Stimulated activated CD8-positive, alpha-beta memory T cell treated with anti-CD3 and anti-CD28 coated beads, Interleukin-12 subunit alpha, Interleukin-12 subunit beta, amount 100 ng/mL, for 1 hour (primary cell): ENCODE measurements at places on chromosomes 7 and 10.

DNA sequence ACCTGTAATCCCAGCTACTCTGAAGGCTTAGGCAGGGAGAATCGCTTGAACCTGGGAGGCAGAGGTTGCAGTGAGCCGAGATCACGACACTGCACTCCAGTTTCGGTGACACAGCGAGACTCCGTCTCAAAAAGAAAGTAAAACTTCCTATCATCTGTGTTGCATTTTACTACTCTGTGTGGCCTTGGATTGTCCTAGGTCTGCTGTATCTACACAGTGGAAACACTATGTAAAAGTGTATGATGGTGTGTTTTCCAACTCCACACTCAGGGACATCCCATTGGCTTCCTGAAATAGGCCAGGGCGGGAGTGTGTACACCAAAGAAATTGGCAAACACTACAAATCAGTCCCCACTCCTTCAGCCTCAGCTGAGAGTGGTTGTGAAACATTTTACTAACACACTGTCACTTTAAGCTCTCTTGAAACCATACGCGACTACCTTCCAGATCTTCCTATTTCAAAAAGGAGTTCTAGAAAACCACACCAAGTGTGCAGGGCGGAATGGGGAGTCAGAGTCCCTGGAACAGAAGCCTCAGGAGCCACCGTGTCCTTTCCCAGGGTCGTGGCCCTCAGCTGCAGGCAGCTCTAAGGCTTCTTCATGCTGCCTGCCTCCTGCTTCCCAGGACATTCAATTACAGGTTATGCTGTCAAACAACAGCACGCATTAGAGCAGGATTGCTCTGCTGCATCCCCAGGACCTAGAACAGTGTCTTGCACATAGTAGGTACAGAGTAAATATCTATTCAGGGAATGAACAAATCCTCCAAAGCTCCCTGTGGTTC, 275.4 kb downstream of the PARD3 start:
- no peak for DNase-seq

DNA sequence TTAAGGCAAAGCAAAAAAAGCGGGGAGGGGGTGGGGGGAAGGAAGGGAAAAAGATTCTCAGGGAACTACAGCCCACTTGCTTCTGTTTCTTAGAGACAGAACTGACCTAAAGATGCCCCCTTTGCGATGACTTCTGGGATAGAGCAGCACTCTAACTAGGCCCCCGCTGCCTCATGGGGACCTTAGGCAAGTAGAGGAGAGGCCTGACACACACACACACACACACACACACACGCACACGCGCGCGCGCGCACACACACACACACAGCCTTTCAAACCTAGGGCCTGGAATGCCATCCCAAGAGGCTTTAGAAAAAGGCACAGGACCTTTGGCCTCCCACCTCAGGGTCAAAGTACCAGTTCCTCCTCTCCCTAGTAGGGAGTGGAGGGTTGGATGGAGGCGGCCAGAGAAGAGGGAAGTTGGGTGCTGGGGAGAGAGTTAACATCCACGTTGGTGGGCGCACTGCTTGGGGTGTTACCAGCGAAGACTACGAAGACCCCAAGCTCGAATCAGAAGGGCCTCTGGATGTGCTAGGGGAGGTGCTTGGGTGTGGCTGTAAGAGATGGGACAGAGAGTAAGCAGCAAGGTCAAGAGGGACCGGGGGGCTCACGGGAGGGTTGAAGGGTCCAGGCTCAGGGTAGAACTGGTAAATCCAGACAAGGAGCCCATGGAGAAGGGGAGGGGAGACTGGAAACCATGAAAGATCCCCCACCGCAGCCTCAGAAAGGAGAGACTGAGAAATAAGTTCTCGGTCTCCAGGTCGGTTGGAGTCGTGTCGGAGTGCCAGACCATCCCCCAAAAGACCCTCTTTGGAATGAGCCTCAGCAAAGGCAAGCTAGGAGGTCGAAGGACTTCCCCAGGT, 1.2 kb upstream of the COL1A2 start:
- no peak for DNase-seq

DNA sequence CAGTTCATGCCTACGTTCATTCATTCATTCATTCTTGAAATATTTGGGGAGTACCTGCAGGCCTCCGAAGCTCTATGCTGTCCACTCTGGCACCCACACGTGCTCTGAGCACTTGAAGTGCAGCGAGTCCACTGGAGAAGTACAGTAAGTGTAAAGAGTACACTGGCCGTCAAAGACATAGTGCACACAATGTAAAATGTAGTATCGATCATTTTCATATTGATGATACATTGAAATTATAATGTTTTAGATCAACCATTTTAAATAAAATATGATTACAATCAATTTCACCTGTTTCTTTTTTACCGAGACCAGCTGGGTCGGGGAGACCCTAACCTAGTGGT, 37.0 kb upstream of the PURB start:
- DNase-seq, result no peak

DNA sequence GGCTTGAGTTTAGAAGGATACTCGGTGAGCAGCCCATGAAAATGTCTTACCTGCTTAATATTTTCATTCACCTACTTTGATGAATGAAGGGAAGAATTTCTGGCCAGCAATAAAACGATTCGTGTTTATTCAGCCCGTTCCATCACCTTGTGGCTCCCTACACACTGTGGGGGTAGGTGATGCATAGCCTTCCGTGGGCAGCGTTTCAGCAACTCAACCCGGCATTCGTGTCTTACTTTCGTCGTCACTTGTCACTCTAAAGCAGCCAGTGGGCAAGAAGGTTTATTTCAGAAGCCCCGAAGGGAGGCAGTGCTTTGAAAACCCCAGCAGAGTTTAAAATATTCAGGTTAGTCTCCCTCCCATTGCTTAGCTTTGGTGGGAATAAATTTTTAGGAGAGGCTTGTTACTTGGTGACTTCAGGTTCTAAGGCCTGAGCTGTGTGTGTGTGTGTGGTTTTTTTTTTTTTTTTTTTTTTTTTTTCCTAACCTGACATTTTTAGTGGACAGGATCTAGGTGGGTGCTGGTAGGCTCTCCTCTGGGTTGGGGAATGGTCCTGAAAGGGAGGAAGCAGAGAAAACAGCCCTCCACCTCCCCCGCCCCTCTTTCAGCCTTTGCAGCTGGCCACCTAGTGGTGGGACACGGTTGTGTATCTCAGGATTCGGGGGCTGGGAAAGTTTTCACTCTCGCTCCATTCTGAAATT, 1.8 kb downstream of the GRK5 start:
- DNase-seq, result peak; percentile 44

DNA sequence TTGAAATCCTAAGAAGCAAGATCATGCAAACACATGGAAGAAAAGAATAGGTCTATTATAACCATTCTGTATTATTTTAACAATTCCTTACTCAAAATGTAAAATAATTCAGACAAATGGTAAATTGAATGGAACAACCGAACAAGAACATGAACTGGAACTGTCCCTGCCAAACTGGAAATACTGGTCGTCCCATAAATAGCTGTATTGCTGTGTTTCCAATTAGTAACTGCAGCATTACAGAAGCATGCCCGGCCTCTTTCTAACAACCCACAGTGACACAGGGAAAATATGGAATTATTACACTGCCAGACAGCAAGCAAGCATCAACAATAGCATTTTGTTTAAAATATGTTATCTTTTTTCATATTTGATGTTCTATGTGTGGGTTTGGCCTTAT, 1138.5 kb upstream of the PHF14 start:
- DNase-seq, result no peak

GRCh38 chr7:85018498-85018897, 168.4 kb downstream of the SEMA3D start:
- no peak for DNase-seq

DNA sequence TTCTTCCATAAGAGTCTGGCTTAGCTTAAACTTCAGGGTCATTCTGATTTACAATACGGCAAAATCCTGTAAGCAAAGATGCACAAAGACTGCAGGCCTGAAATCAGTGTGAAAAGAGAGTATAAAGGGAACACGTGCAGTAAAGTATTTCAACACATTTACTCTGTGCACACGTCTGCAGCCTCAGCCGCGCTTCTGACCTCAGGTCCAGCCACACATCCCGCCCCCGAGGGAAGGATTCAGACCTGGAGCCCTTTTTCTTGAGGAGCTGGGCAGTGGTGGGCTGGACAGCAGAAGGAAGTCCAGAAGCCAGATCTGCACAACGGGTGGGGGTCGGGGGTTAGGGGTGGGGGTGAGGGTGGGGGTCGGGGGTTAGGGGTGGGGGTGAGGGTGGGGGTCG, 58.9 kb upstream of the FAM20C start:
- no peak for DNase-seq

DNA sequence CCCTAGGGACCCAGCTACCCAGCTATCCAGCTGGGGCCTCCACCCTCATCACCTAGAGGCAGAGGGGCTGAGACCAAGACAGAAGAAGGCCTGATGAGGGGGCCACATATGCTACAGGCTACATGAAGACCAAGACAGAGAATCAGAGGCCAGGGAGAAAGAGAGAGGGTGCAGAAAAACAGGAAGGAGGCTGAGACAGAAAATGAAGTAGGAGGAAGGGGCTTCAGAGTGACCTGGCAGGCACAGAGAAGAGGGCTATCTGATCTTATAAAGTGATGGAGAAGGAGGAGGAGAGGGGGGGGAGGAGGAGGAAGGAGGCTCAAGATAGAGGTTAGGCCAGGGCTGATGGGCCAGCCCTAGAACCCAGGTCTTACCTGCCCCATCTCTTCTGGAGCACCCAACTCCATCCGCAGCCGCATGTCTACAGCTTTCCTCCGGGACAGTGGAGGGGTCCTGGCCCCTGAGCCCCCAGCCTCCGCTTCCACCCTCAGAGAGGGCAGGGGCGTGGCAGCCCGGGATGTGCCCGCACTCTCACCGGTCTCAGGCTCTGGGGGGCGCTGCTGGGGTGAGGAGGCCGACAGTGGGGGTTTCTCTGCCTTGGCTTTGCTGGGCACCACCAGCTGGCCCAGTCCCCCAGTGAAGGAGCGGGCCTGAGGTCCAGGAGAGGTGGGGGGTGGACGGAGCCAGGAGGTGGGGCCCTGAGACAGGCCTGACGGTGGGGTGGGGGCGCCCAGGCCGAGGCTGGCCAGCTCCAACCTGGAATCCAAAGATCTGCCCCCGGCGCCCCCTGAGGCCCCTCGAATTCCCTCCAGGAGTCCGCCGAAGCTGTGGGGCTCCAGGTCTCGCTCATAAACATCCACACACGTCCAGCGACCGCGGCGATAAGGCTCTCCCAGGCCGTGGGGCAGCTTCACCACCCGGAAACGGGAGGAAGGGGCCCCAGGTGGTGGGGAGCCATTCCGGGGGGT, 1.8 kb downstream of the TSC22D4 start:
- DNase-seq, result no peak

DNA sequence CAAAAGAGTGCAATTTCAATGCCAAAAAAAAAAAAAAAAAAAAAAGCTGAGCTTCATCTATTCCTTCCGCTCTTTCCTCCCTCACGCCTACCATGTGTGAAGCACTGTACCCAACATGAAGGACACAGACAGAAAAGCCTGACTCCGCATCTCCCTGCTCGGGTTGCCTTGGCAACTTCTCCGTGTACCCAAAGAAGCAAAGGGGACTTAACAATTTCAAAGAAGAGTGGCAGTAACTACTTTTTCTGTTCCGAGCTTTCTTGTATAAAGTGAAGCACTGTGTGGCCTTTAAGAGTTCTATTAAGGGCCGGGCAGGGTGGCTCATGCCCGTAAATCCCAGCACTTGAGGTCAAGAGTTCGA, 177.7 kb downstream of the PRKCQ start:
- no peak for DNase-seq

GRCh38 chr7:140928491-140929309, 4.0 kb upstream of the BRAF start:
- DNase-seq, result no peak

GRCh38 chr7:139068544-139069399, 32.9 kb upstream of the ZC3HAV1L start:
- no peak for DNase-seq

- no peak for DNase-seq
Observed at GRCh38 chr10:52762088-52762487, 10.5 kb downstream of the MBL2 start.

DNA sequence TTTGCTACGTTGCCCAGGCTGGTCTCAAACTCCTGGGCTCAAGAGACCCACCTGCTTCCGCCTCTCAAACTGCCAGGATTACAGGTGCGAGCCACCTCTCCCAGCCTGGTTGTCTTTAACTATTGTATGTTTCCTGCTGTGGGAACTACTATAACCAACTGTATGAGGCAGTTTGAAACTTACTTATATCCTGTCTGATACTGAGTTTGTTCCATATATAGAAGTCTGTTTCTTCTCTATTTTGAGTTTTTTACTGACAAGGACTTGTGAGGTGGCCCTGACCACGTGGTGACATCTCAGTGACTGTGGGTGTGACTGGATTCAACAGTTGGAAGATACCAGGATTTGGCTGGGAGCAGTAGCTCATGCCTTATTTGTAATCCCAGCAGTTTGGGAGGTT, 14.2 kb downstream of the FBH1 start:
- DNase-seq, result no peak

- peak; percentile 53 for DNase-seq
Observed at GRCh38 chr7:44587843-44588711, 6.0 kb upstream of the TMED4 start.

DNA sequence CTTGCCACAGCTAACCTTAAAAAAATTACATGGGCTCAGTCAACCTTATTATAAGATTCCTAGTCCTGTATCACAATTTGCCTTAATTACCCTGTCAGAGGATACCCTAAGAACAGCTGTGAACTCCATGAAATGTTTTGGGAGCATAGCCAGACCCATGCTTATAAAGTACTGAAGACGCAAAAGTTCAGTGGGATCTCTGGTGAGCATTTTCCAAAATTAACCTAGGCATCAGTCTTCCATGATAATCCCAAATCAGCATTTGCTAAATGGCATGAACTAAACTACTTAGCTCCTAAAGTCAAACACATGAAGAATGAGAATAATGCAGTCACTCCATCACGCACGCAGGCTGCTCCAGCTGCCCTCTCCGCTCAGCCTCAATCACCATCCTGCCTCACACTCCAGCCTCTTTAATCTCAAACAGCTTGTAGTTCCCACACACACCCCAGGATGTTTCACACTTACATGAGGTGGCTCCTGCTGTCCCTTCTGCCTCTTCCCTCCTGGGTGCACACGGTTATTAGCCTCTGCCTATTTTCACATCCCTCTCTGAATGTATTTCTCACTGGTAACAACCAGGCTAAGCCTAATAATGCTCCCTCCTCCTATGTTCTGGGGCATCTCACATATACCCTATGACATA, 15.3 kb downstream of the IGF2BP3 start:
- no peak for DNase-seq

GRCh38 chr7:155972247-155972646, 160.0 kb upstream of the SHH start:
- no peak for DNase-seq

- no peak for DNase-seq
Observed at GRCh38 chr7:108581655-108582491, 12.2 kb downstream of the DNAJB9 start.

DNA sequence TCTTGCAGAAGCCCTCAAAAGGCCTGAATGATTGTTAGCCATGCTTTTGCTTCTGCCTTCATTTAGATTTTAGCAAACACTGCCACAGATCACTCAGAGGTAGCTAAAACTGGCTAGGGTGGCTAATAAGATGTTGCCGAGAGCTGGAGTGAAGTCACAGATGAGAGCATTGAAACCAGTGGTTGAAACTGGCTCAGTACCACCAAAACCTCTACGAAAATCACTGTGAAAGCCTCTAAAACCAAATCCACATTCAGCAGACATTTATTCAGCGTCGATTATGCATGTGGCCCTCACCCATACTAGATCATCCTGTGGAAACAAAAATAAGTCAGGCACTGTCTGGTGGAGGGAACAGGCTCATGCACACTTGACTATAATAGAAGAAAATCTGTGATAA, 50.8 kb downstream of the PIK3CG start:
- DNase-seq, result no peak

- peak; percentile 78 for DNase-seq
Observed at GRCh38 chr10:1056326-1057105, at the start of gene WDR37. TSS of gene WDR37 (plus strand) at chr10:1056385. CDS start at chr10:1072156, 15,771 bp downstream.
